NCI-H510A treated with DMSO at 0.1 percent for 48 hours (cell line): ENCODE measurements at places on chromosomes 7 and 10.

DNA sequence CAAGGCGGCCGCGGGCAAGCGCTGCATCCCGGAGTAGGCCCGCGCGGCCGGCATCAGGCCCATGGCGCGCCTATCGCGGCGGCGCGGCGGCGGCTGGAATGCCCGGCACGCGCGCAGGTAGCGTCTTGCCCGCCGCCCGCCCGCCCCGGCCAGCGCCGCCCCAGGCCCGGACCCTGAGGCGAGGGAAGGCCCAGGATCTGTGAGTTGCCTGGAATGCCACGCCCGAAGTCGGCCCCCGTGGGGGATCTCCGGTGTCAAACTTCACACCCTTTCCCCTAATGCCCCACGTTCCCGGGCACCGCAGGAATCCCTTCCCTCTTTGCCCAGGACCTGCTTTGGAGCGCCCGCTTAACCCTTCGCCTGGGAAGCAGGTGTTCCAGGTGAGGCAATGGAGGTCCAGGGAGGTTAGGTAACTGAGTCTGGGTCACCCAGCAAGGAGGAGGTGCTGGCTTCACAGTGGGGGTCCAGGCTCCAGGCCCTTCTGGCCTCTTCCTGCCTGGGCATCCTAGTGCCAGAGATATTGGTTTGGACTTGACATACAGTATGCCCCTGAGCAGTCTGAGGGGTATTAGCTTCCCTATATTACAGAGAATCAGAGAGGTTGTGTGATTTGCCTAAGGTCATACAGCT lies 138.1 kb downstream of the ARHGAP22 start:
- no peak for DNase-seq

- DNase-seq, result no peak
Observed at GRCh38 chr7:40093631-40094350, 40.6 kb downstream of the MPLKIP start.

DNA sequence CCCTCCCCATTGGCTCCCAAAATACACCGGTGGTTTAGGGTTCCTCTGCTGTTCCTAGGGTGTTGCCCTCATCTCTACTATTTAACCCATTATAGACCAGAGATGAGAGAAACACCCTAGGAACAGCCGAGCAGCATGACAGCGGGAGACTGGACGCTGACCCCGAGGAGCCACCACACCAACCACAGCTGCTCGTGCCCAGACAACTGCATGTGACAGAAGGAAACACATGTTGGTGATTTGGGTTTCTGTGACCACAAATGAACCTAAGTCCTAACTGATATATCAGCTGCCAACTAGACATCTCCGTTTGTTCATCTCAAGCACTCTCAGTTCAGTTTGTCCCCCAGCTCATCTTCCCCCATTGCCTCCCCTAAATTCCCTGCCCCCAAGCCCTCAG lies 13.4 kb downstream of the CFAP43 start:
- no peak for DNase-seq

DNA sequence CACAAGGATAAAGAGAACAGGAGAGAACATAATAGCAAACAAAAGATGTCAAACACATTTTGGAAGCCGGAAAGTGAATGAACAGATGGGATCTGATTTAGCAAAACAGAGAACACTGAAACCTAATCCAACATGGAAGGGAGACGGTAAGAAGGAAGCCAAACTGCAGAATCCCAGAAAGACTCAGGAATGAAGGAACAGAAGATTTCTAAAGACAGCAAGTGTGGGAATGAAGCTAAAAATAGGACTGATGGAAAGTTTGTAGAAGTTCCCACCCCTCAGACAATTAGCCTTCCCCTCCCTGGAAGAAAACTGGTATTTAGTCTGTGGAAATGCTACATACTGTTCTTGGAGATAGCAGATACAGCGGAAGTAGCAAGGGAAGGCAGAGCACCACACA lies 40.8 kb downstream of the SLC16A12 start:
- DNase-seq, result no peak

DNA sequence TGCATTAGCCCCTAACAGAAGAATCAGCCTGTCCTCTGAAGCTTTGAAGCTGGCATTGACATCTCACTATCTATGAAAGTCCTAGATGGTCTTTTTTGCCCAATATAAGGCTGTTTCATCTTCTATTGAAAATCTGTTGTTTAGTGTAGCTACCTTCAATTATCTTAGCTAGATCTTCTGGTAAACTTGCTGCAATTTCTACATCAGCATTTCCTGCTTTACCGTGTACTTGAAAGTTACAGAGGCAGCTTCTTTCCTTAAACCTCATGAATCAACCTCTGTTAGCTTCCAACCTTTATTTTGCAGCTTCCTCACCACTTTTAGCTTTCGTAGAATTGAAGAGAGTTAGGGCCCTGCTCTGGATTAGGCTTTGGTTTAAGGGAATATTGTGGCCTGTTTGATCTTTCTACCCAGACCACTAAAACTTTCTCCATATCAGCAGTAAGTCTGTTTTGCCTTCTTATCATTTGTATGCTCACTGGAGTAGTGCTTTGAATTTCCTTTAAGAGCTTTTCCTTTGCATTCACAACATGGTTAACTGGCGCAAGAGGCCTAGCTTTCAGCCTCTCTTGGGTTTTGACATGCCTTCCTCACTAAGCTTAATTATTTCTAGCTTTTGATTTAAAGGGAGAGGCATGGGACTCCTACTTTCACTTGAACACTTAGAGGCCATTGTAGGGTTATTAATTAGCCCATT lies 32.5 kb downstream of the ARID5B start:
- DNase-seq, result no peak

- DNase-seq, result no peak
Observed at GRCh38 chr10:105855791-105856190, 1214.7 kb downstream of the SORCS3 start.

DNA sequence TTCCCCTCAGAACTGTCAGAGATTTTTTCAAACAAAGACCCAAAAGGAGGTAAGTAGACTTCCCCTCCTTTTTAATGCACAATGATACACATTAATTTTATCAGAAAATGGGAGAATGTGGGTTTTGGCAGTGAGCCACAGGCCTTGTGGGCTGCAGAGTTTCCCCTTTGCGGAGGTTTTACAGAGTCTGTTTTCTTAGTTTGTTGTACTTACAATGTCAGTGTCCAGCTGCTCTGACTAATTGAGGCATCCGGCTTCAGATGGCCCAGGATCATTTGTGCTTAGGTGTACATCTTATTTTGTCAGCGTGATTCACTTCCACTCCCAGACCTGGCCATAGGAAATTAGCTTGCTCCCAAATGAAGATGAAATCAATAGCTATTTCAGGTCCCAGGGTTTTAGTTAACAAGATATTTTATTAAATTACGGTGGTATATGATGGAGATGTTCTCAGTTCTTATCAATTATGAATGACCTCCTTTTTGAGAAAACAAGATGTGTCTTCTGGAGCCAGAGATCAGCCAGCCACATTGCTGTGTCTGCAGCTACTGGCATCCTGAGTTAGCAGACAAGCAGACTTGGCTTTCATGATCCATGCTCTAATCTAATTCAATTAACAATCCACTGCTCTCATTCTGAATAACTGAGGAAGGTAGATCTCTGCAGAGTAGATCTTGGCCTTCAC lies 1086.6 kb upstream of the SORCS1 start:
- no peak for DNase-seq
